ENCODE measurements at places on chromosomes 1 and 21.

- no peaks in the 10 kb centered on the region for H3K4me1 ChIP-seq
- no peak for DNase-seq
- no peak overlapping the region for H3K4me3 ChIP-seq
- H3K27me3 ChIP-seq: no peaks in the 10 kb centered on the region
- H3K36me3 ChIP-seq: no peaks in the 10 kb centered on the region
Measured at GRCh38 chr1:221084681-221085080, 205.4 kb downstream of the HLX start.

DNA sequence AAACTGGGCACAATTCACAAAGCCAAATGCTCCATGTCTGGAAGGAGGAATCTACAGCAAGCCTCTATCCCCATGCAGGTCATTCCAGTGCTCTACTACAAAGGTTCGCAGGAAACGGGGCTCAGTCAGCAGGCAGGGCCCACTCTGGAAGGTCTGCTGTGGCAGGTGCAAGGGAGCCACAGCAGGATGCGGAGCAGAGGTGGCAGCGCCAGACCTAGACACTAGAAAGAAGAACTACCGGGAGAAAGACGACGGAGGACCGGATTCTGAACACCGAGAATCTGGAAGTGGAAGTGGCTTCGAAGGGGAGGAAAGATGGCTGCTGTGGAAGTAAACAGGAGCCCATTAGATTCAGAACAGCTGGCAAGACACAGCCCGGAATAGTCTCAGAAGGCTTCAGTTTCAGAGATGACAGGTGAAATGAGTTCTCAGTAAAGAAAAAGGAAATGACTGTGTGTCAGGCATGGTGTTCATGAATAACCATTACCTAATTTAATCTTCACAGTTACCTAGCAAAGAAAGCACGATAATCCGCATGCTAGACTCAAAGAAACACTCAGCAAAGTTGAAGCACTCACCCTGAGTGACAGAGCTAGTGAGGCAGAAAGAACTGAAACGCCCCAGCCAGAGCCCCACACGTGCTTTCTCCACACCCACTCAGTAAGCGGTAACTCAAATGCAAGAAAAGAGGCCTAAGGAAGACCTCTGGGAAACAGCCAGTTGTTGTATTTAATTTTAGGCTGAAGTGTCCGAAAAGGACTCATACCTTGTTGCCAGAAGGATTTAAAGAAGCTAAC lies 21.4 kb downstream of the SETD4 start:
- peaks cover 8% of the 10 kb centered on the region for H3K36me3 ChIP-seq
- no peak for DNase-seq
- no peak overlapping the region for H3K4me3 ChIP-seq
- H3K4me1 ChIP-seq: no peaks in the 10 kb centered on the region
- no peak overlapping the region for H3K27ac ChIP-seq
- H3K27me3 ChIP-seq: no peaks in the 10 kb centered on the region

DNA sequence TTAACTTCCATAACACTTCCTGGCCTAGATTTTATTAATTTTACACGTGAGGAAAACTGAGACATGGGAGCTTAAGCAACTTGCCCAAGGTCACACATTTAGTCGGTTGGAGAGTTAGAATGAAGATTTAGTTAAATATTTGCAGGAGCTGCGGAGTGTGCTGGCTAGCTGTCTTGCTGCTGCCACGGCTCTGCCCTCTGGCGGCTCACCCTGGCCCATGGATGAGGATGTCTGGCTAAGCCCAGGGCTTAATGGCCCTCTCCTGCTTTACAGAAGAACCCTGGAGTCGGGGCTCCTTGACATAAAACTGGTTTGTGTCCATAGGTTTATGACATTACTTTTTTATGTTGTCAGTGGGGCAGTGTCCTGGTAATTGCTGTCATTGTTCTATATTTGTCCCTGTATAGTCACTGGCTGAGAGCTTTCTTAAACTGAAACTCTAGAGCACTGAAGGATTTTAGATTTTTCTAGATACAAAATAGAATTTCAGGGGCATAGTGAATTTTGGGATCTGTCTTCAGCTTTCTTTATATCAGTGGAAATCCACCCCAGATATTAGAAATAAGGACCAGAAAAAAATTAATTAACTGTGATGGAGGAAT lies 88.9 kb upstream of the WLS start:
- no peaks in the 10 kb centered on the region for H3K4me1 ChIP-seq
- H3K27me3 ChIP-seq: no peaks in the 10 kb centered on the region
- H3K4me3 ChIP-seq: no peak overlapping the region
- H3K36me3 ChIP-seq: no peaks in the 10 kb centered on the region

DNA sequence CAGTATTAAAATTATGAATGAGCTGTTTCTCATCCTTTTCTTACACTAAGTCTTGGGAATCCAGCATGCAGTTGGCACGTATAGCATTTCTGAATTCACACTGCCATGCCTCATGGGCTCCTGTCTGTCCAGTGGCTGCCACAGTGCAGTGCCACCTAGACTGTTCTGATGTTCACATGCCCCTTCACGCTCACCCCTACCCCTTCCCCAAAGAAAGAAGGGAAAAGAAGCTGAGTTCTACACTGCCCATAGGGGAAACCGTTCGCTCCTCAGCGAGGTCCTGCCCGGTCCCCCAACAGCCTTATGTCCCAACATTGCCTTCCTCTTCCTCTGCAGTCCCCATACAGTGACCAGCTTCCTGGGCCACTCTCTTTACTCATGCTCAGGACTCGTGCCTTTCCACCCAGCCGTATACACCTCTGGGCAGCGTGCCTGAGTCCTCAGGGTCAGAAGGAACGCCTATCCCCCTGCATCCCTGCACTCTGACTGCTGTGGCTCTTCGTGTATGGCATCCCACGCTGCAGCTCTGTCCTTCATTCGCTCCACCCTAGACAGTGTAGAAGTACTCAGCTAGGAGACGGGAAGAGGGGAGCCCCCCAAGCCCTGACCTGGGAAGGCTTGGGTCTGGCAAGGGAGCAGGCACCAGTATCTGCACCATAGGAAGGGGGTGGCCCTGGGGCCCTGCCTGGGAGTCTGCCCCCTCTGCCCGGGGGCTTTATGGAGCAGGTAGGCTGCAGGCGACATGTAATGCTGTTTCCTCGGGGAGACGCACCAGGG lies 24.1 kb upstream of the ARF1 start:
- H3K36me3 ChIP-seq: no peaks in the 10 kb centered on the region
- no peak for DNase-seq
- no peak overlapping the region for H3K27ac ChIP-seq
- peak overlapping the region; percentile 44 for H3K4me3 ChIP-seq
- H3K4me1 ChIP-seq: peaks cover 27% of the 10 kb centered on the region

GRCh38 chr1:6490181-6491080 lies 1.0 kb downstream of the PLEKHG5 start:
- peaks cover 55% of the 10 kb centered on the region for H3K4me1 ChIP-seq
- no peaks in the 10 kb centered on the region for H3K36me3 ChIP-seq
- peak overlapping the region; percentile 84 for H3K4me3 ChIP-seq
- DNase-seq: peak; percentile 47
- peak overlapping the region; percentile 56 for H3K27ac ChIP-seq

GRCh38 chr1:178344513-178345091 lies 152.2 kb downstream of the CLEC20A start:
- no peaks in the 10 kb centered on the region for H3K4me1 ChIP-seq
- DNase-seq: no peak
- no peaks in the 10 kb centered on the region for H3K27me3 ChIP-seq
- H3K27ac ChIP-seq: no peak overlapping the region

- no peaks in the 10 kb centered on the region for H3K36me3 ChIP-seq
- H3K4me1 ChIP-seq: no peaks in the 10 kb centered on the region
- DNase-seq: no peak
- no peak overlapping the region for H3K4me3 ChIP-seq
- no peak overlapping the region for H3K27ac ChIP-seq
- H3K27me3 ChIP-seq: no peaks in the 10 kb centered on the region
Measured at GRCh38 chr1:204345941-204346645, 13.6 kb downstream of the PLEKHA6 start.

DNA sequence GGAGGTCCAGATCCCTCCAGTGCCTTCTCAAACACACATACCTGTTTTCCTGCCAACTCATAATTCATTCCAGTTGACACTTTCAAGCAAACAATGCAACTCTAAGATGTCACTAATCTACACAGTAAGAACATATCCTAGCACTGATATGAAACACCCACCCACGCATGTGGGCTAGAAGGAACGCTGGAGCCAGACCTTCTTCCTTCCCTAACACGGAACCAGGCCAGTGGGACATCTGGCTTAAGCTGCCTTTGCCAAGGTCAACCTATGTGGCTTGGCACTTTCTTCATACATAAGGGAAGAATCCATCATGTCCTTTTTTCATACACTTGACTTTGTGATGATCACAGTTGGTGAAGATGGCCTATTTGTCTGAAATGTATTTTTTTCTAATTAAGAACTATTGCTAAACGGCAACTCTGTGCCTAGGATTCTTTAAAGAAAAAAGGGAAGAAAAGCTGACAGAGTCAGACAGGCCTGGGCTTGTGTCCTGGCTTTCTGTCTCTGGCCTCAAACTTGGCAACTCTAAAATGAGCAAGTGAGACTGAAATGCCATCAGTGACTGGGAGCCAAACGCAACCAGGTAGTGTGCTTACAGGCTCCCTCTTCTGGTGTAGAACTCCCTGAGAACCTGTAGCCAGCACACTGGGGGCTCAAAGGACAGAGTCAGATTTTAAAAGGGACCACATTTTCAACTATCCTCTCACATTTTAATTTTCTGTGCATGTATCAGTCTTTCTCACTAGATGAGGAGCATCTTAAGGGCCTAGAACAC lies 92.6 kb upstream of the BEND5 start:
- no peak overlapping the region for H3K4me3 ChIP-seq
- no peak for DNase-seq
- no peaks in the 10 kb centered on the region for H3K27me3 ChIP-seq
- H3K27ac ChIP-seq: no peak overlapping the region

DNA sequence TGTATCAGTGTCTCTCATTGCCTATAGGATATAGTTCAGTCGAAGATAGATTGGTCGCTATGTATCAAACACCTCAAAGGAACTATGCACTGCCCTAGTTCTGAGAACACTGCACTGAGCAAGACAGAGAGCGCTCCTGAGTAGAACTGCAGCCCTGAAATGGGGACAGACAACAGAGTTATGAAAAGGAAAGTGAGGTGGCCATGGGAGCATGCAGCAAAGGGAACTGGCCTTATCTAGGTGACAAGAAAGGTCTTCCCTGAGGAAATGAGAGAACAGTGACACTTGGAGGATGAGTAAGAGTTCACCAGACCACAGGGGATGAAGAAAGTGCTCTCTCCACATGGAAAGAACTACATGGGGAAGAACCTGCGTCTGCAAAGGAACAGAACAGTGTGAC lies 7.5 kb upstream of the G0S2 start:
- no peaks in the 10 kb centered on the region for H3K4me1 ChIP-seq

- DNase-seq: no peak
- no peak overlapping the region for H3K4me3 ChIP-seq
- H3K27me3 ChIP-seq: no peaks in the 10 kb centered on the region
- H3K4me1 ChIP-seq: no peaks in the 10 kb centered on the region
- no peak overlapping the region for H3K27ac ChIP-seq
Measured at GRCh38 chr1:94612525-94613204, 71.1 kb upstream of the F3 start.

- no peak overlapping the region for H3K27ac ChIP-seq
- DNase-seq: no peak
- H3K36me3 ChIP-seq: peaks cover 5% of the 10 kb centered on the region
- H3K4me1 ChIP-seq: no peaks in the 10 kb centered on the region
Measured at GRCh38 chr1:42774928-42775526, 8.0 kb downstream of the C1orf50 start.

DNA sequence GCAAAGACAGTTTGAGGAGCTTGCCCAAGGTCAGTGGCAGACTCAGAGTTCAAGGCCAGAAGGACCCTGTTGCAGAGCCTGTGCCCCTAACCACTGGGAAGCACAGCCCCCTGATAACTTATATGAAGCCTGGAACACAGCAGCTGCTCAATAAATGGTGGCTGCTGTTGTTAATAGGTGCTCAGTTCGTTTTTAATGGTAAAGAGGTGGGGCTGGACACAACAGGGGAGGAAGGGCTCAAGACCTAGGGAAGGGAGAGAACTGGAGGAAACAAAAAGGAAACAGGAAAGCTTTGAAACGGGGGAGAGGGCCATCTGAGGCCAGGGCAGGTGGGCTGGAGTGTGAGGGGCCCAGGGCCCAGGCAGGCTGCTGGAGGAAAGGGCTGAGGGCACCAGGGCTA lies 125.4 kb downstream of the LACTBL1 start:
- peaks cover 55% of the 10 kb centered on the region for H3K27me3 ChIP-seq
- H3K27ac ChIP-seq: no peak overlapping the region
- no peak overlapping the region for H3K4me3 ChIP-seq

GRCh38 chr1:79777481-79778219 lies 771.1 kb upstream of the ADGRL4 start:
- H3K27ac ChIP-seq: no peak overlapping the region
- no peak overlapping the region for H3K4me3 ChIP-seq
- no peaks in the 10 kb centered on the region for H3K36me3 ChIP-seq
- no peaks in the 10 kb centered on the region for H3K27me3 ChIP-seq
- no peak for DNase-seq
- H3K4me1 ChIP-seq: no peaks in the 10 kb centered on the region

DNA sequence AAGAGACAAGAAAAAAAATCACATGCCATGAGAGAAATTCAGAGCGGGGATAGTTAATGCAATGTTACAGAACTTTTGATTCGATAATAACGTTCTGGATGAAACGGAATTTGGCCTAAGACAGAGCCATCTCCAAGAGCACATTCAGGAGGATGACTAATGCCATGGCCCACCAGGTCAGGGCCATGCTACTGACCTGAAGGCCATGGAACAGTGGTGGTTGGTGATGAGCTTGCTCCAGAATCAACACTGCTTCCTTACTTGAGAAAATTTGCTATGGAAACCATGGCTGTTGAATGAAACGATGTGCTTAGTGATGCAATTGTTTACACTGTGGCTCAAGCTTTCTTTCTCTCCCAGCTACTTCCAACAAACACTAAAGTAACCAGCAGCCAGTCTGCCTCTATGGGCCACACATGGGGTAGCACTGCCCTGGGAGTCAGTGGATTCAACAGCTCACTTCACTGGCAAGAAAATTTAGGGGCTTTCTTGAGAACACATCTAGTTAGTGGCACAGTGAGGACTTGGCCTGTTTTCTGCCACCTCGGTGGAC lies 299.1 kb downstream of the PCP4 start:
- no peaks in the 10 kb centered on the region for H3K27me3 ChIP-seq
- H3K4me1 ChIP-seq: no peaks in the 10 kb centered on the region
- H3K36me3 ChIP-seq: no peaks in the 10 kb centered on the region
- H3K27ac ChIP-seq: no peak overlapping the region
- H3K4me3 ChIP-seq: no peak overlapping the region

GRCh38 chr1:116020668-116021272 lies 44.5 kb downstream of the SLC22A15 start:
- H3K27me3 ChIP-seq: no peaks in the 10 kb centered on the region
- H3K36me3 ChIP-seq: no peaks in the 10 kb centered on the region
- H3K27ac ChIP-seq: no peak overlapping the region
- no peaks in the 10 kb centered on the region for H3K4me1 ChIP-seq
- H3K4me3 ChIP-seq: no peak overlapping the region
- peak; percentile 34 for DNase-seq

GRCh38 chr1:20210736-20211460 lies 24.6 kb upstream of the PLA2G2C start:
- peaks cover 10% of the 10 kb centered on the region for H3K4me1 ChIP-seq
- no peak for DNase-seq
- no peak overlapping the region for H3K27ac ChIP-seq
- no peaks in the 10 kb centered on the region for H3K36me3 ChIP-seq
- no peaks in the 10 kb centered on the region for H3K27me3 ChIP-seq

Measured in T-cell (primary cell).